IMR-90 (cell line): ENCODE measurements at places on chromosomes 5 and 9.

DNA sequence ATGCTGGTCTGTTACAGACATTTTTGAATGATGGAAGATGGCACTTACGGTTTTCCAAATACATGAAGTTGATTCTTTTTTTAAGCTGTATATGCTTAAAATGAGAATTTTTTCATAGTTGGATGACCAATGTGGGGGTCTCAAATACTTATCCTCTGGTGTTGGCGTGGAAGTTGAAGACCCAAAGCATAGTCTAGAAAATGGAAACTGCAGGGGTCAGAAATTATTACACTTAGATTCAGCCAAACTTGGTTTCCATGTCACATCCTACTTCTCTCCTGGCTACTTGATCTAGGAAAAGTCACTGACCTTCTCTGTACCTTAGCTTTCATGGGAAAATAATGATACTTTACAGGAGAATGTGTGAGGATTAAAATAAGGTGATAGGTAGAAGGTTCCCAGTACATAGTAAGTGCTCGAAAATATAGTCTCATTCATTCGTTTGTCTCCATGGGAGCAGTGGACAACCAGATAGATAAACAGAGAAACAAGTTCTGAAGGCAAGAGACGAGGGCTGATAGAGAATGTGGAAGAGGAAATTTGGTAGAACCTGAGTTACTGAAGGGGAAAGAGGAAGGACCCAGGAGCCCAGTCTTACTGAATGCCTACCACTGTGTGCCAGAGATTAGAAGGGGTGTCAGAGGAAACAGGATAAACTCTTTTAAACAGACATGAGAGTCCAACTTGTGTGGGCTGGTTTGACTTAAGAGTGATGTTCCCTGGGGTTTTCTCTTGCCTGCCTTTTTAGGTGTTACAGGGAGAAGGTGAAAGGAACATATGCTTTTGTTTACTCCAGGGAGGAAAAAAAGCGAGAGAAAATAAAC, 560.3 kb upstream of the KLF4 start:
- DNase-seq = no peak

GRCh38 chr5:172806897-172807672, 27.0 kb upstream of the ERGIC1 start:
- peak; percentile 89 for DNase-seq

DNA sequence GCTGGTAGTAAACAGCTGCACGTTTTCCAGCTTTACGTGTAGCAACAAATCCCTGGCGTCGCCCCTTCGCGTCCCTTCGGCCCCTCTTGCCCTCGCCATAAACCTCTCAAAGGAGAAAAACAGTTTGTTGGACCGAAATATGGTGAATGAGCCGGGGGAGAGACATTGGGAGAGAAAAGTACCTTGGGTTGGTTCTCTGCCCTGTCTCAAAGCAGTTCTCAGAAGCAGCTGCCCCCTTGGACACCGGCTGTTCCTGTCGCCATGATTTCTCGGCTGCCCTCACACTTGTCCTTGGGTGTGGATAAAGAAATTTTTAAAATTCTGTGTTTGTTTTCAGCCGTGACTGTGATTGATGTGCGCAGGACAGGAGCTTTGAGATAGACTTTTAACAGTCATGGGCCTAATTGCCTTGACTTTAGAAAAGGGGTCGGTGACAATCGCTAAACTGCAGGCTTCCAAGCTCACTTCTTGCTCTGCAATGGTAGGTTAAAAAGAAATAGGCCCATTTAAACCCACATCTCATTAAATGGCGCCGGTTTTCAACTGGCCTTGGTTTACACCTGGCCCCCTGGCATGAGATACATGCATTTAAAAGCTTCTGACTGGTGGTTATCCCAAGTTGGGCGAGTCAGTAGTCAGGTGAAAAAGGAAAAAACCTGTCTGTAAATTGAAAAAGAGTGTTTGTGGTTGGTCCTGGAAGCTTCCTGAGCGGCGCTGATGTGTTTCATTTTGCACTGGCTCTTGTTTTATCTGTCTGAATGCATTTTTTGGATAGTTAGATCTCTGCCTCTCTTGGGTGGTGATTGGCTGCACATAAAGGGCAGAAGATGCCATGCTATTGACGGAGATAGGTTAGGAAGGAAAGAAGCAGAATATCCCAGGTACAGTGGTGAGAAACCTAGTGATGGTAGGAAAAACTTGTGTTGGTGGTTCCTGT, 983 bp downstream of the RCL1 start:
- peak; percentile 31 for DNase-seq

DNA sequence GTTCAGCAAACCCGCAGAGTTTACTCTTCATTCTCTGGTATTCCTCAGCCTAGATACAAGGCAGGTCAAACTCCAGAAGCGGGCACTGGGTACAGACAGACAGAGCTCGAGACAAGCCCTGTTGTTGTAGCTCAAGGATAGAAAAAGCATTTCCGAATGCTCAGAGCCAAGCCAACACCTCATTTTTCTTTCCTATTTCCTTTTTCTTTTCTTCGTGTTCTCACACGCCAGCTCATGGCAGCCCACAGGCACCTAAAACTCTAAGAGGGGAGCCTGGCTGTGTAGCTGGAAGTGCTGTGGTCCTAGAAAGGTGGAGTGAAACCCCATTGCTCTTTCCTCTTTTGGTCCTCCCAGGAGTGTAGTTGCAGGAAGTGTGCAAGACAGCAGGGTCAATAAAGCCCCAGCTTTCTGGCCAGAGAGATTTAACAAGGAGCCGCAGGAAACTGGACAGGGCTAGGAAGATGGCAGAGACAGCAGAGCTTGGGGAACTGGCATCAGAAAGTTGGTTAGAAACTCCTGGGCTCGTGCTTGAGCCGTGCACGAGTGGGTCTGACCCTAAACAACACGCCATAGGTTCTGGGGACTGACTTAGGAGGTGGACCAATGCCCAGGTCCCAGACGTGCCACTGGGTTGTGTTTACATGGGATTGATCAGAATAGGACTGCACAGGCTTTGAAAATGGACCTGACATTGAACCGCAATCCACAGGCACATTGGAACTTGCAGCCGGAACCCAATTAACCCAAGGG, 41.6 kb downstream of the ADAMTS2 start:
- no peak for DNase-seq

DNA sequence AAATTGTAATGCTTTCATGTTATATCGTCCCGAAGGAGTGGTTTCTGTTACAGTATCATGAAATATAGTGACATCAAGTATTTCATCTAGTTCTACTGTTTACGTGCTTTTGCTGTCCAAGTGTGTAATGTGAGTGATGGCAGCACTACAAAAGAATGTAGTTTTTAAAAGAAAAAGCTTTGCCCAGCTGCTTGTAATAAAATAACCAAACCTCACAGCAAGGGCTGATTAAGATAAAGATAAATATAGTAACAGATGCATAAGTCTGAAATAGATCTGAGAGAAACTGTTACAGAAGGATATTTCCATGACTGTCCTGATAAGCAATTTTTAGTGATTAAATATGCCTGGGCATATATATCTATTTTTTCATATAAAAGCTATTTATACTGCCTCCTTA, 106.4 kb downstream of the AUH start:
- peak; percentile 91 for DNase-seq

DNA sequence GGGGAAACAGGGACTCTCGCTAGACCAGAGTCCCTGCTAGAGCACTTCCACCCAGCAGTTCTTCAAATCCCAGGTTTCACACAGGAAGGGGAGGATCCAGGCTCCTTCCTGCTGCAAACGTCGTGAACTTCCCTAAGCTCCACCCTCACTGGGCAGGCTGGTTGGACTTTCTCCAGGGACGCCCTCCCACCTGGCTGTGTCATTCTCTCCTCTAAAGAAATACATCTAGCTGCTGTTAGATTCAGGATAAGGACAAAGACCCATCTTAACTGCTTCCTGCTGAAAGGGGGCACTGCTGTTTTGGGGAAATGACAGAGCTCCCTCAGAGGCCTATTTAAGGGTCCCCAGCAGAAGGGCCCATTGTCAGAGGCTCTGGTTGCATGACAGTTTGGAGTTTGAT, 230.7 kb downstream of the SEMA6A start:
- no peak for DNase-seq

- DNase-seq = peak; percentile 98
These were observed 9.8 kb downstream of the LURAP1L start for GRCh38 chr9:12784461-12785259.

- DNase-seq = no peak
These were observed 13.6 kb downstream of the TERT start for GRCh38 chr5:1281038-1281882.

- no peak for DNase-seq
These were observed 104.1 kb upstream of the TUT7 start for GRCh38 chr9:86458191-86458855.

DNA sequence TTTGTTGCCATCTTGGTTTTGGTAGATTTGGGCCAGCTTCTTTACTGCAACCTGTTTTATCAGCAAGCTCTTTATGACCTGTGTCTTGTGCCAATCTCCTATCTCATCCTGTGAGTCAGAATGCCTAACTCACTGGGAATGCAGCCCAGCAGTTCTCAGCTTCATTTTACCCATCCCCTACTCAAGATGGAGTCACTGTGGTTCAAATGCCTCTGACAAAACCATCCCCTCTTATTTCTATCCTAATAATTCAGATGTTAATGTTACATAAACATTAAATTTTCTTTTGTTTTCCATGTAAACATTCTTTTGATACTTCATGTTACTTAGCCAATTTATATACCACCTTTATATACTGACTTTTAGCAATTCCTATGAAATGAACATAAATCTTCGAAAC, 746.3 kb downstream of the CDH18 start:
- DNase-seq = no peak

DNA sequence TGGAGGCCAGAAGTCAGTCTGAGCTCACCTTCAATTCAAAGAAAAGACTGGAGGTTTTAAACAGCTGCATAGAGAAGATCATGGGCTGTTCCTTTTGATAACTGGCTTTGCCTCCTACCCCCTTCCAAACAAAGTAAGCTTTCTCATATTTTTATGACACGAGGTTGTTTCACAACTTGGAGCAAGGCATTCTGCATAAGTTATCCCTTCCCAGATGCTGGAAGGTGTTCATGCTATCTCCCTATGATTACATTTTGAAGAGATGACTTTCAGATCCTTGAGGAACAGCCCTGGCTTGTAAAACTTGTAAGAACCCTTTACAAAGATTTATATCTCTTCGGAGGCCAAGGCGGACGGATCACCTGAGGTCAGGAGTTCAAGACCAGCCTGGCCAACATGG, 571.9 kb upstream of the FTMT start:
- DNase-seq = no peak

GRCh38 chr5:134463176-134463720, 51.6 kb upstream of the CDKN2AIPNL start:
- no peak for DNase-seq

- no peak for DNase-seq
These were observed 11.6 kb downstream of the C9orf72 start for GRCh38 chr9:27561685-27562084.

DNA sequence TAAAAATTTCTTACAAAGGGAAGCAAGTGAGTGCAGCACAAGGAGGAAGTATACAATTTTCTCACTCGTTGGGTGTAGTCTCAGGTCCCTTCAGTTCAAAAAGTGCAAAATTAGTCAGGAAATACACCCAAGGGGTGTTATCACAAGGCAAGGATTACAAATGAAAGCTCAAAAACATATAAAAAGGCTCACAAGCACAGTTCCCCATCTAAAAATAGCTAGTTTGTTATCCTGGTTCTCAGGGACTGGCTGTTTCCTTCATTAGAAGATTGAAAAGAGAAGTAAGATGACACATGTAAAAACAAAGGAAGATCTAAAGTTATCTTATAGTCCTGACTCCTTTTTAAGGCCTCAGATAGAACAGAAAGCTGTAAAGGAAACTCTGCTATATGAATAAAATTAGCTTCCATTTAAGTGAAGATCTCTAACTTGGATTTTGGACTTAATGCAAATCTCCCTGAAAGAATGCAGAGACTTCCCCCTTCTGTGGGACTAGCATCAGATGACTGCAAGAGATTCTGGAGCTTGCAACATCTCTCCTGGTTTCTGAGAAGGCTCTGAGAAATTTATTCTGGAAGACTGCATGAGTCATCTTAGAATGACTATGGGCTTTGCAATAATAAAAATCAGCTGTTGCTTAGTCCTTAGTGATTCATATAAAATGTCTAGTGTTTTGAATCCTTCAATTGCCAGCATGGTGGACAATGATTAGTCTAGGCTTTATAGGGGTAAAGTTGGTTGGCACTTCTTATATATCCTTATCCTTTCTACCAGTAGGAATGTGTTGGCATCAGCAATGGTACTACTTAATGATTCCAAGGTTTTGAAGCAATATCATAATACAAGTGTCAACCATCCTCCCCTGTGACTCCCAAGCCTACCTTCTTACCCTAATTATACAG, 25.4 kb downstream of the DAB2 start:
- DNase-seq = peak; percentile 98

DNA sequence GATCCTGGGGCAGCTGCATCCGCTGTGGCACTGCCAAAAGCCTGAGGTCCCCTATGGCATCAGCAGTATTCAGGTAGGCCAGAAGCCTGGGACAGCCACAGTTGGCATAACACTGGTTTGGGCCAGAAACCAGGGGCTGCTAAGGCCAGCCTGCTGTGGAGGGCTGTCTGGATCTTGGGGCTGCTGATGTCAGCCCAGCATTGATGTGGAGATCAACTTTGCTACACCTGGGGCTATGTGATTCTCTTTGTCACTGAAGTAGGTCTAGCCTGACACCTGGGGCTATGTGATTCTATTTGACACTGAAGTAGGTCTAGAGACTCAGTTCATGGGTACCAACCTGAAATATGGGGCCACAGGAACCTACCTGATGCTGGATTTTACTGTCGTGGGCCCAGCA, 411.5 kb downstream of the RASEF start:
- DNase-seq = no peak

DNA sequence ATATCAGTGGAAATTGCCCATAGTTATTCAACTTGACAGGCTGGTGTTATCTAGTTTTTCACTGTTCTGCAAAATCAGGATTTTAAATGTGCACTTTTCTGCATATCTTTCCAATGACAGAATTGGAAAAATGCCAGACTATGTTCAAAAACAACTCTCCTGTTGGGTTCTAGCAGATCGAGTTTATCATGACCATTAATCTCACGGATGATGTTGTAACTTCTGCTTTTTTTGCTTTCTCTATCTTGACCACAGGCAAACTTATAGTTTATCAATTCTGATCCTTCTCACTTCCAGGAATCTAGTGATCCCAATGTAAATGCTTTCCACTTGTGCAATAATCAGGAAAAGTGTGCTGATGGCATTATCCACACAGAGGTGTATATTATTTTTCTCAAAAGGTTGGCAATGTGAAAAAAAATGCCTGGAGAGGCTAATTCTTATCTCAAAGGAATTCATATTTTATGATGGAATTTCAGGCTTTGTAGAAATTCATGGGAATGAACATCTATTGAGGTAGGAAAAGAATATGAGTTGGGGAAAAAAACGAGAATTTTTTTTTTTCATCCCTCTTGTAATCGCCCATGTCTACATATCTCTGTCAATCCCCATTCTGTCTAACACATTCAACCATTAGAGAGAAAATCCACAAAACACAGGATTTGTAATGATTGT, 73.6 kb upstream of the DAB2 start:
- DNase-seq = peak; percentile 67

- DNase-seq = no peak
These were observed 1.9 kb downstream of the NIM1K start for GRCh38 chr5:43193894-43194265.
